ENCODE measurements at places on chromosomes 7 and 10. TPM values are rescaled to one million over a fixed set of nuclear protein-coding genes. Genes with fewer than 3 reads are reported as not detected.
A peak's percentile ranks its signal among the peaks of the same experiment; 100 is the strongest.

The ADAM12 gene
- 1.8 TPM for total RNA-seq

The DOCK4 gene
- 28.8 TPM for total RNA-seq

The GPC2 gene
- 65.2 TPM for total RNA-seq

The LBX1 gene
- total RNA-seq, result not detected

The SPDYE1 gene
- not detected for total RNA-seq

The STEAP4 gene
- not detected for total RNA-seq

The HSPB1 gene
- 111 TPM for total RNA-seq

The CCDC146 gene
- total RNA-seq, result 14.8 TPM

The ANKRD22 gene
- 0.18 TPM for total RNA-seq

The SPAG6 gene
- total RNA-seq, result 8.9 TPM

The SHH gene
- 47.1 TPM for total RNA-seq

The OR2A1 gene
- 0.12 TPM for total RNA-seq

The AMPH gene
- 1.9 TPM for total RNA-seq

The ITIH5 gene
- total RNA-seq, result 2.3 TPM

- DNase-seq, result no peak
Observed at GRCh38 chr7:140165422-140165821, 11.4 kb downstream of the KDM7A start.

- DNase-seq, result no peak
Observed at GRCh38 chr10:55233505-55233904, 432.5 kb upstream of the PCDH15 start.

- no peak for DNase-seq
Observed at GRCh38 chr7:35734001-35734483, 39.1 kb upstream of the HERPUD2 start.

GRCh38 chr7:100827330-100828226 is at the start of gene EPHB4:
Gene EPHB4 (minus strand): TSS chr7:100827523. CDS start chr7:100827030, 493 bp downstream.
- DNase-seq, result peak; percentile 84

DNA sequence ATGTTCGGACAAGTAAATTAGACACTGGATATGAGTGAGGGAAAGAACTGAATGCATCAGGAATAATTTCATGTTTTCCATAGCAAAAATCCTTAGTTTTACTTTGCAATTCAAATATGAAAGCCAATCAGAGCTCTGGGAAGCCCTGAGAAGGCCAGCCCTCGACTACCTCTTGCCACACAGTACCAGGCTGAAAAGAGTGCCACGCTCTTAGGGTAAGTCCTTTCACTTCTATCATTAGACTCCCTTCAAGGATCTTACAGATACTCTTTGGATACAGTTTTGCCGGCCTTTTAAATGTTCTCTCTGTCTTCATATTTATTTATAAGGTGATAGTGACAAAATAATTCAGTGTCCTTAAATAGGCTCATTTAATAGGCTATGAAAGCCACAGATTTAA is 1.9 kb downstream of the COBL start:
- no peak for DNase-seq

DNA sequence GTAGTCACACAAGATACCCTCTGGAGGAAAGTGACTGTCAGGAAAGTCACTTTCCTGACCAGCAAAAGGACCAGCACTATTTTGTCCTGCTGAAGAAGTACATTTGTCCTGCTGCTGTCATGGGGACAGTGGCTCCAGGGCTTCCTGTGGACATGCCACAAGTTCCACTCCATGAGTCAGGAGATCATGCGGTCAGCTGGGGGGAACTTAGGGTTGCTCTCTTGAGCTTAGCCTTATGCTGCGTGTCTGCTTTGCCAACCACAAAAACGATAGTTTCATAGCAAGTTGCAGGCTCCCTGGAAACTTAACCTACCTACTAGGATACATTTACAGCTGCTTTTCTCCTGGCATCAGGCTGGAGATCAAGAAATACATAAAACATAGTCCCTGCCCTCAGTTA is 19.8 kb upstream of the ALOX5 start:
- DNase-seq, result no peak

- DNase-seq, result no peak
Observed at GRCh38 chr10:124518366-124518765, 56.7 kb downstream of the LHPP start.

- DNase-seq, result no peak
Observed at GRCh38 chr7:29239638-29240037, 45.1 kb downstream of the CHN2 start.

DNA sequence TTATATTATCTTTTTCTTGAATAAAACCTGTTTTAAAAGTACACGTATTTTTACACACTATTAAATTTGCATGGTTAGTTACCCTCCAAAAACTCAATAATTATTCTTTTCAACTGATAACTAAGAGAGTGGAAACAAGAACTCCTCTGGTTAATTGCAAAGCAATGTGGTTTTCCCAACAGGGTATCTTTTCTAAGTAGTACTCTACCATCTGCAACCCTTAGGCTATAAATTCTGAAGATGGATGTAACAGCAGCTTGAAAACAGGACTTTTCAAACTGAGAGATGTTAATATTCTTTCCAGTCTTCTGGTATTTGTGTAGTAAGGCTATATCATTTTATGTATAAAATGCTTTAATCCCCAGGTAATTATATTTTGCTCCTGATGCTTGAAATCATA is 916.1 kb upstream of the POT1 start:
- no peak for DNase-seq

DNA sequence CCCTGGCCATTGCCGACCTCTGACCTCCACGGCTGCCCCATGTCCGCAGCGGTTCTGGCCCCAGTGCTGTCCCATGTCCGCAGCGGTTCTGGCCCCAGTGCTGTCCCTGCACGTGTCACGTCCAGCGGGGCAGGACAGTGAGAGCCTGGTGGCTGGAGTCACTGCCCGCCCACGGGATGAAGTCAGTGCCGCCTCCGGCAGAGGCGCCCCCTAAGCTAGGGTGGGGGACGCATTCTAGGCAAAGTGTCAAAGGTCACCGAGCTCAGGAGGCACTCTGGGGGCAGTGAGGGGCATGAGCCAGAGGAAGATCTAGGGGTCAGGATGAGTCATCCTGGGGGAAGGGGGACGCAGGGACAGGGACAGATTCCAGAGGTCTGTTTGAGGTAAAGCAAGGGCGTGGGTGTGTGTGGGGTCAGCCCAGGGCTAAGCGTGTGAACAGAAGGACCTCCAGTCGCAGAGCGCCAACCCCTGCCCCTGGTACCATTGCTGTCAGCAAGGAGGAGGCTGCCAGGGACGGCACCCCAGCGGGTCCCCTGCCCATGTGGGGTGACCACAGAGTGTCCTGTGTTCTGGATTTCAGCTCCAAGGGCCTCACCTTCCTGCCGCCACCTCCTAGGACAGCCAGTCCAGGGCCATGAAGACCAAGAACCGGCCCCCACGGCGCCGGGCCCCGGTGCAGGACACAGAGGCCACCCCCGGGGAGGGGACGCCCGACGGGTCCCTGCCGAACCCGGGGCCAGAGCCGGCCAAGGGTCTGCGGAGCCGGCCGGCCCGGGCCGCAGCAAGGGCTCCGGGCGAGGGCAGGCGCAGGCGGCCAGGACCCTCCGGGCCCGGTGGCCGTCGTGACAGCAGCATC is 665 bp downstream of the BHLHA15 start:
- no peak for DNase-seq

GRCh38 chr10:74929197-74929596 is 102.8 kb downstream of the KAT6B start:
- DNase-seq, result no peak

DNA sequence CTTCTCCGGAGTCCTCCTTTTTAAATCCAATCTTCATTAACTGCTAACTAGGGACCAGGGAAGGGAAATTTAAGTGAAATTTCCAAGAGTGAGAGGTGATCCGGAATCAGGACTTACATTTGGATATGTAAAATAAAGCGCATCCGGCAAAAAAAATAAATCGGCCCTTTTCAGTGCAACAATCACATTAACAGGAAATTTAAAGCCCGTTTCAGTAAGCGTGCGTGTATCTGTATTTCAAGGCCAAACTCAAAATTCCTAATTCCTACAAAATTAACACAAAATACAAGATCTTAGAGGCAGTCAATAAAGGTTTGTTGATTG is 771 bp downstream of the DNAJC9 start:
- DNase-seq, result no peak

- DNase-seq, result no peak
Observed at GRCh38 chr10:80371467-80371866, 14.9 kb downstream of the DYDC2 start.

DNA sequence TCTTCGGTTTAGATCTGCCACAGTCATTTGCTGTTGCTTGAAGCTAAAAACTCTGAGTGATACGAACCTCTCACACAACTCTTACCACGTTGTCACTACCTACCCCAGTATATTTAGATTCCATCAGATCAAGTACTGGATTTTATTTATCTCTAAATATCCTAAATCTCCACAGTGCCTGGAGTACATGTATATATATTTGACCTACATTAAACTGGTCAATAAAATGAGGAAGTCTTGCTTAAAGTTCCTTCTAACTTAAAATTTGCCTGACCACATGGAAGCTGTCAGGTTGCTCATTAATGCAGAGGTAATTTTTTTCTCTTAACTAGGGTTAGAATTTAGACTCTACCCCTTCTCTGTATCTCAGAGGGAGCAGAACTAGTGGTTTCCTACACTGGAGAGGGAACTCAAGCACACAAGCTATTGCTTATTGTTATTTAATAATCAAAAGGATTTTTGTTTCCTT is 3.1 kb upstream of the MACC1 start:
- no peak for DNase-seq

- DNase-seq, result no peak
Observed at GRCh38 chr10:33963729-33964128, 629.3 kb upstream of the NRP1 start.

DNA sequence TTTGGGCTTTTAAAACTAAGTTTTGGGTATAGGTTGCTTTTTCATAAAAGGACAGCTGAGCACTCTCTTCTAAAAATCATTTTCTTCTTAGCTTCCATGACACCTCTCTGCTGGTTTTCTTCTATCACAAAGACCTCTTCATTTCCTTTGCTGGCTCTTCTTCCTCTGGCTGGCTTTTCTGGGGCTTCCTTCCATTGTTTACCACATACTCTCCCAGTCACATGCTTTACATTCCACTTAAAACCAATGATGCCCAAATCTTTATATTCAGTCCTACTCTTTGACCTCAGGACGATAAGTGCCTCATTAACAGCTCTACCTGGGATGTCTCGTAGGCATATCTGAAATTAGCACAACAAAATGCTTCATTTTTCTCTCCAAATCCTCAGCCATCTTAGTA is 26.8 kb downstream of the FAM133B start:
- DNase-seq, result no peak

DNA sequence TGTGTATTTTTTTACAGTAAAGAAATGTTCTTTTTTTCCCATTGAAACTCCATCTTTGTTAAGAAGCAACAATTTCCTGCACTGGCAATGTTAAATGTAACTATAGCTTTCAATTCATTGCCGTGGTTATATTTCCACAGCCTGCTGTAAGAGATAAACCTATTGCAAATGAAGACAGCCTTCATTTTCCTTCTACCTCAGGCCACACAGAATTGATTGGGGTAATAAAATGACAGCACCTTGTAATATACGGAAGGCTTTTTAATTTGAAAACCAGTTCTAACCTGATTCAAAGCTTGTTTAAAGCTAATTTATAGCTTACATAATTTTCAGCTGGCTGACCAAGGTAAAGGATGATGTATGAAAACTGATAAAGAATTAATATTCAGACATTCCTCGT is 161.9 kb downstream of the PHF14 start:
- no peak for DNase-seq

DNA sequence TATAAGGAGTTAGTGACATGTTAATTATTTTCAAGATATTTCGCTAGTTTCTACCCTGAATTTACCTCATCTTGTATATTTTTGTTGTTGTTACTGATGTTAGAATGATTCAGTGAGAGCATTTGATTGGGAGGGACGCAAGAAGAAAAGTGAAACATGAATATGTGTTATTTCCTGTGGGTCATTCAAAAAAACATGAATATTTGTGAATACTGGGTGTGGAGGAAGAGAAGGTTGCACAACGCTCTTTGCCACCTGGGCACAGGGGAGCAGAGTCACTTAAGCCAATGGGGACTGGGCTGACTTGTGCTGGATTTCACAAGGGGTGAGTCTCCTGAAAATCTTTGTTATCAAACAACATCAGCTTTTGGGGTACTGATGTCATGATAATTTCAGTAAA is 39.5 kb downstream of the AGK start:
- no peak for DNase-seq

DNA sequence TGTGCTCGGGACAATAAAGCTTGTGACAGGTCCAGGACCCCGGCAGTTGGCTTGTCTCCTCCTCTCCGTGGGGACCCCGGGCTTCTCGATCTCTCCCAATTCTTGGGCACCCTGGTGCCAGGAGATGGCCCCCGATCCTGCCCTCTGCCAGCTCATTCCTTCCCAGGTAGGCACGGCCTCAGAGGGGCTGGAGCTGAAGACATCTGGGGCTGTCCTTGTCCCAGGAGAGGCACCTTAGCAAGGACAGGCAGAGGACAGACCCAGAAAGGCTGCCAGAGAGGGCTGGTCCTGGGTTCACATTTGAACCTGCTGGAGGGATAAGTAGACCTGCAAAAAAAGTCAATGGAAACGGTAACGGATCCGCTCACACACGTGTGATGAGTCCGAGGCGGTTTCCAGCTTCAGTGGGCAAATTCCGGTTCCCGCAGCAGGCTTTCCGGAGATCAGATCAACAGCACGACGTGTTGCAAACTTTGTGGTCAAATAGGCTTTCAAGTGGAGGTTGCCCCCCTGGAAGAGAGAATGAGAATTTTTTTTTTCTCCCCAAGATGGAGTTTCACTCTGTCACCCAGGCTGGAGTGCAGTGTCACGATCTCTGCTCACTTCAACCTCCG is 47.7 kb upstream of the GTF2IRD1 start:
- no peak for DNase-seq

GRCh38 chr10:48465860-48466521 is 138.9 kb downstream of the ARHGAP22 start:
- DNase-seq, result peak; percentile 5

GRCh38 chr7:47582764-47583738 is 1.1 kb upstream of the TNS3 start:
- DNase-seq, result no peak

- no peak for DNase-seq
Observed at GRCh38 chr7:29370531-29371314, 176.1 kb downstream of the CHN2 start.

DNA sequence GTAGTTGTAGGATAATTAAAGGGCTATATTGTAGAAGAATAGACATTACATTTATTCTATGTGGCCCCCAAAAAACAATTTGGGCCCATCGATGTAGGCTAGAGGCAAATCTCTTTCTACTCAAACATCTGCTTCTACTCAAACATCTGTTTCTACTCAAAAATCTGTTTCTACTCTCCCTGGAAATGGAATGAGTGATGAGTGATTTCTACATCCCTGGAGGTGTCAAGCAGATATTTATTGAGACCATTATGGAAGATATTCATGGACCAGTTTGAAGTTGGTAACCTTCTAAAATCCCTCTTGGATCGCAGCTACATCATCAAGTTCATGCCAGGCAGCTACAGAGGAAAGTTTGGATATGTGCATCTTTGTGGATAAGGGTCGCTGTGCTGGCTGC is 5.1 kb upstream of the PLPP4 start:
- no peak for DNase-seq

GRCh38 chr10:31974434-31975124 is 45.9 kb upstream of the ARHGAP12 start:
- no peak for DNase-seq

All from progenitor cell of endocrine pancreas (in vitro differentiated cells).